Muscle of arm (tissue), 14 donors: ENCODE measurements at places on chromosomes 5 and 9. TPM values are rescaled to one million over a fixed set of nuclear protein-coding genes. Genes with fewer than 3 reads are reported as not detected.

Gene SLC36A2
- 0.59 TPM for polyA plus RNA-seq

Gene CATSPER3
- polyA plus RNA-seq, result 0.48 TPM

Gene SVEP1
- polyA plus RNA-seq, result 28.0 TPM

- DNase-seq, result no peak
Observed at GRCh38 chr5:142900927-142901326, 130.8 kb downstream of the ARHGAP26 start.

Gene PDE8B
- polyA plus RNA-seq, result 6.5 TPM

DNA sequence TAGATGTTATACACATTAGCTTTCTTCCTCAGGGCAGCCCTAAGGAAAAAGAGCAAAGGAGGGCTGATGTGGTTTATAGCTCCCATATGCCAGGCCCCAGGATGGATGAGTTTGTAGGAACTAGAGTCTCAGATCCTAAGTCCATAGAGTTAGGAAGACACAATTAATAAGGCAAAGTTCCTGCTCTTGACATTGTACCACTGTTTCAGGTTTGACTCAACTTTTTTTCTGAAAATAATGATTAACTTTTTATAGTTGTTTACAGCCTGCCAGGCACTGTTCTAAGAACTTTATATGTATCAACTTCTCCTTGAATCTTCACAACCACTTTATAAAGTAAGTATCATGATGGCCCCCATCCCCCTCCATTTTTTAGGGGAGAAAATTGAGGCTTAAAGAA, 339.5 kb downstream of the PDE4D start:
- no peak for DNase-seq
